Breast epithelium (tissue), 4 donors: ENCODE measurements at places on chromosomes 7 and 10. TPM values are rescaled to one million over a fixed set of nuclear protein-coding genes. Genes with fewer than 3 reads are reported as not detected.
A peak's percentile ranks its signal among the peaks of the same experiment; 100 is the strongest.

Gene C10orf143
- 2.9 TPM for total RNA-seq

Gene ENTPD7
- total RNA-seq = 3.5 TPM

Gene LRRC17
- total RNA-seq = 1.4 TPM

Gene GPR26
- not detected for total RNA-seq

Gene ASB10
- not detected for total RNA-seq

Gene AEBP1
- 145 TPM for total RNA-seq

Gene PNLIP
- not detected for total RNA-seq

Gene AP3M1
- 22.3 TPM for total RNA-seq

Gene PLXDC2
- total RNA-seq = 125 TPM

Gene RAMP3
- total RNA-seq = 76.8 TPM

- no peak overlapping the region for H3K4me3 ChIP-seq
- H3K27me3 ChIP-seq = no peaks in the 10 kb centered on the region
- no peaks in the 10 kb centered on the region for H3K36me3 ChIP-seq
- H3K4me1 ChIP-seq = no peaks in the 10 kb centered on the region
- no peak overlapping the region for H3K27ac ChIP-seq
These were observed 91.2 kb upstream of the RET start for GRCh38 chr10:42985436-42986316.

DNA sequence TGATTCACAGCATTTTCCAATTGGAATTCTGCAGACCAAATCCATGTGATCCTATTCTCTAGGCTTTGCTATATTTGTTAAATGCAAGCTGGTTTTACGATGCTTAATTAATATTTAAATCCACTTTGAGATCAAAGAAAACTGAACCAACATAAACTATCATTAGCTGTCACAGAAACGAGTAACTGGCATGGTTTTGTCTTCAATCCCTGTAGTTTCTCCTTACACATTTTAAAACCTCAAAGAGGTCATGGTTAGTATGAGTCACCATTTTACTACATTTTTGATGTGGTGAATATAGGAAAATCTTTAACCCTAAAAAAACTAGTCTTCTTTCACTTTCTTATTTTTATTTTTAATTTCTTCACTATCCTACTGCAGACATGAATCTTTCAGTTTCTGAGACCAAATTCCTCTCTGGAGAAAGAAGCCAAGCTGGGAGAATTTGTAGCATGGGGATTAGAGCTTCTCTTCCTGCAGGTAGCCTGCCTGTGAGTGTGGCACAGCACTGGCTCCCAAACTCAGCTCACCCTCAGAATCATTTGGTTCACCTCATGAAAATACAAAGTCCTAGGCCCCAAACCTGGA, 8.7 kb upstream of the LIPM start:
- DNase-seq = no peak
- no peak overlapping the region for H3K4me3 ChIP-seq
- H3K36me3 ChIP-seq = no peaks in the 10 kb centered on the region
- no peaks in the 10 kb centered on the region for H3K27me3 ChIP-seq
- no peaks in the 10 kb centered on the region for H3K4me1 ChIP-seq

DNA sequence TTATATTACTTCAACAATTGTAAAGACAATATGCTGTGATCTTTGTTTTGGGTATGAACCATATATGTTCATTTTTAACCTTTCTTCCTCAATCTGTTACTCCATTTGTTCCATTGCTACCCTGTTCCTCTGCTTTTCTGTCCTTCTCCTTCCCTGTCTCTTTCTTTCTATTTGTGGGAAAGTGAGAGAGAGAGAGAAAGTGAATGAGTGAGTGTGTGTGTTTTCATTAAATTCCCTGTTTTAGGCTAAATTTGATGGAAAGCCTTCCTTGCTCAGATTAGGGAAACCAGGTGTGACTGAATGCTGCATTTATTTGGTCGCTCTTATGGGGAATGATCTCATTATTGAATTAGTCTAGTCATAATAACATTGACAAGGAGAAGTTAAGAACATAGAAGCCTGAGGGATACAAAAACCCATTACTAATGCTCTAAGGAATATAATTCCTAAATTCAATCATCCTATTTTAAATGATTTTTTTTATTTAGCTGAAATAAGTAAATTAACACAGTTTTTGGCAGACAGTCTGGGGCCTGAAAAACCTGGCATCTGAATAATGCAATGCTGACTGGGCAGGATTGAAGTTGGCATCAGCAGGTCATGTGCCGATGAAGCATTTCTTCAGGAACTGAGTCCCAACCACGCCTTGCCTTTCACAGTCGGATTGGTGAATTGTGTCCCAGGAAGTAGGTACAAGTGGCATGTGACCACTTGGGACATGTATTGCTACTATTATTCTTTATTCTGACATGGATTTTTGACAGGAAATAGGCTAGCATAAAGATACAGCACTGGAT, 117.6 kb upstream of the LRGUK start:
- no peak overlapping the region for H3K27ac ChIP-seq
- DNase-seq = no peak
- no peaks in the 10 kb centered on the region for H3K4me1 ChIP-seq
- H3K36me3 ChIP-seq = no peaks in the 10 kb centered on the region
- no peak overlapping the region for H3K4me3 ChIP-seq

DNA sequence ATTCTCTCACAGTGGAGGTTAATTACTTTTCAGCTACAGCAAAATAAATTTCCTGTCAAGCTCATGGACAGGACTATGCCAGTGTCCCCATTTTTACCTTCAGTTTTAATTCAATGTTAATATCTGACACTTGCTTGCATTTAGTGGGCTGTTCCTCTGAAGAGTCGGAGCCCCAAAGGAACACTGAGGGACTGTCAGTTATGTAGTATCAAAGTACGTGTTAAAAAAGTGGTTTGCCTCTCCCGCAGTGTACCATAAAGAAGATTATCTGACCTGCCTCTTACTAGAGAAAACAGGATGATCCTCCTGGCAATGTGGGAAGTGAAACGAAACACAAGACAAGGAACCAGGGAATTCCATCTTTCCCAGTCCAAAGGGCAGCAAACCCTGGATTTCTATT, 1010.9 kb upstream of the PHF14 start:
- H3K27me3 ChIP-seq = no peaks in the 10 kb centered on the region
- H3K4me3 ChIP-seq = no peak overlapping the region
- DNase-seq = no peak
- H3K36me3 ChIP-seq = no peaks in the 10 kb centered on the region
- no peaks in the 10 kb centered on the region for H3K4me1 ChIP-seq

DNA sequence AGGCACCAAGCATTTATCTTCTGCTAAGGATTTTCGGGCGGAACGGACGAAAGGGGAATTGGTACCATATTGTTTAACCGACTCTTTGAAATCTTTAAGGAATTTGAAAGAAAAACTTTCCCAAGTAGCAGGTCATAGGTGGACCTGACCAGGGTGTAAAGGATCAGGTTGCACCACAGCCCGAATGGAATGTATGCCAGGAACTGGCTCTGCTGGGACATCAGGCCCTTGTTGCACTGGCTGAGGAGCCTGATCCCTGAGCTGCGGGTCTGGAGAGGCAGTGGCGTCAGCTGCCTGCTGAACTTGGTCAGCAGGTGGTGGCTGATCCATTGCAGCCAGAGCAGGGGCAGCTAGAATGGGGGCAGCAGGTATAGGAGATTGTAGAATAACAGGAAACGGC, 41.4 kb upstream of the AKR1C2 start:
- H3K27ac ChIP-seq = no peak overlapping the region
- H3K36me3 ChIP-seq = no peaks in the 10 kb centered on the region
- H3K27me3 ChIP-seq = no peaks in the 10 kb centered on the region
- no peak overlapping the region for H3K4me3 ChIP-seq

- DNase-seq = no peak
- H3K4me1 ChIP-seq = peaks cover 21% of the 10 kb centered on the region
- peak overlapping the region; percentile 97 for H3K4me3 ChIP-seq
- no peaks in the 10 kb centered on the region for H3K36me3 ChIP-seq
These were observed 851 bp downstream of the KIFBP start for GRCh38 chr10:68989317-68989990.

DNA sequence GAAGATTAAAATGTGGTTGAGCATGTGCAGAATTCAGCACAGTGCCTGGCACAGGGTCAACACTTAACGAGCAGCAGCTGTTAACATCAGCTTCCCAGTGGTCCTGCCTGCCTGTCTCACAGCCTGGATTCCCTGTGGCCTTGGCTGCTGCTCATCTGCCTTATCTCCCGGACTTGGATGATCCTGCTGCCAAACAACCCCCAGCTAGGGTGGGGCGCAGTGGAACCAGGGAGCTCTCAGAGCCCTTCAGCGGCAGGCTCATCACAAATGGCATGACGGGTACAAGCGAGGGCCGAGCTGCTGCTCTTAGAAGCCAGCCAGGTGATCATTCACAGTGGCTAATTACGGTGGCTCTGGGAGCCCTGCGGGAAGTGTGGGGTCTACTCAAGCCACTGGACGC, 13.0 kb upstream of the SMARCD3 start:
- no peak for DNase-seq
- no peaks in the 10 kb centered on the region for H3K4me1 ChIP-seq

- no peak for DNase-seq
- H3K27me3 ChIP-seq = peaks cover 5% of the 10 kb centered on the region
- no peaks in the 10 kb centered on the region for H3K36me3 ChIP-seq
- peak within 1 kb of the TSS; percentile 80 for H3K4me3 ChIP-seq
These were observed at the start of gene KNDC1 for GRCh38 chr10:133159950-133160825. Gene KNDC1 (plus strand): TSS chr10:133160219. CDS start chr10:133160468, 249 bp downstream.

GRCh38 chr10:1063232-1063865, 7.2 kb downstream of the WDR37 start:
- no peaks in the 10 kb centered on the region for H3K4me1 ChIP-seq
- H3K36me3 ChIP-seq = no peaks in the 10 kb centered on the region
- DNase-seq = no peak
- no peak overlapping the region for H3K27ac ChIP-seq
- no peaks in the 10 kb centered on the region for H3K27me3 ChIP-seq

DNA sequence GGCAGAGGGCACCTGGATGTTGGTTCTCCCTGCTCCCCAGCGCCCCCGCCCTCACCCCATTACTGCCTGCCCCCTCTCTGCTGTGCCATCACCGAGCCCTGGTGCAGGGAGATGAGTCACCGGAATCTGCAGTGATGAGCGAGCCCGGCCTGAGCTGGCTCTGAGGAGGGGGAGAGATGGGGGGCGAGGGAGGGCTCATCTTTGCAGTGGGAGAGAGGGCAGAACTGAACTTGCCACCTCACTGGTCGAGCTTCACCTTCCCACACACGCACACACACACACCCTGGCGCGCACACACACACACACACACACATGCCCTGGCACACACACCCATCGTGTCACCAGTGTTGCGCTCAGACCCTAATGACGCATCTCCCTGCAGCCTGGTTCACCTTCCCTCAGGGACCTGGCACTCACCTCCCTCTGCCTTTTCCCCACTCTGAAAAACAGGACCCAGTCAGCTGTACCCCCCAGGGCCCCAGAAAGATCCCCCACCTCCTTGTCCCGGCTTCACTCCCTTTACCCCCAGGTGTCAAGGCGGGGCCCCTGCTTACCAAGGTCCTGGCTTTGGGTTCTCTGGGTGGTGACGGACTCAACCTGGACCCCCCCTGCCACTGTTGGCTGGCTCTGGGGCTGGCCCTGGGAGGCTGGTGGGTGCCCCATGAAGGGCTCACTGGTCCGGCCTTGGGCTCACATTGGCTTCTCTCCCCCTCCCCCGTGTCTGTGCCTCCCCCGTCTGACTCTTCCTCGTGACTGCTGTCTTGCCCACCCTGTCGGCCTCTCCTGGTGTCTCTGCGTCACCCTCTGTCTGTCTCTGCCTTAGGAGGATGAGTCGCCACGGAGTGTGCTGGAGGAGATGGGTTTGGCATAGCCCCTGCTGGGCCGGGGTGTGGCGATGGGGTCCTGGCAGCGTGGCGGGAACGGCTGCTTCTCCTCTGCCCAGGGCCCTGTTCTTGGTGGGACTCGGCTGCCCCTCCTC, 5.4 kb downstream of the VGF start:
- H3K36me3 ChIP-seq = no peaks in the 10 kb centered on the region
- H3K27ac ChIP-seq = no peak overlapping the region
- H3K4me3 ChIP-seq = no peak overlapping the region
- peaks cover 20% of the 10 kb centered on the region for H3K4me1 ChIP-seq

- H3K4me3 ChIP-seq = peak overlapping the region; percentile 62
- no peaks in the 10 kb centered on the region for H3K4me1 ChIP-seq
- peak overlapping the region; percentile 90 for H3K27ac ChIP-seq
- DNase-seq = no peak
These were observed 4.6 kb upstream of the SERPINE1 start for GRCh38 chr7:101121991-101122932.

DNA sequence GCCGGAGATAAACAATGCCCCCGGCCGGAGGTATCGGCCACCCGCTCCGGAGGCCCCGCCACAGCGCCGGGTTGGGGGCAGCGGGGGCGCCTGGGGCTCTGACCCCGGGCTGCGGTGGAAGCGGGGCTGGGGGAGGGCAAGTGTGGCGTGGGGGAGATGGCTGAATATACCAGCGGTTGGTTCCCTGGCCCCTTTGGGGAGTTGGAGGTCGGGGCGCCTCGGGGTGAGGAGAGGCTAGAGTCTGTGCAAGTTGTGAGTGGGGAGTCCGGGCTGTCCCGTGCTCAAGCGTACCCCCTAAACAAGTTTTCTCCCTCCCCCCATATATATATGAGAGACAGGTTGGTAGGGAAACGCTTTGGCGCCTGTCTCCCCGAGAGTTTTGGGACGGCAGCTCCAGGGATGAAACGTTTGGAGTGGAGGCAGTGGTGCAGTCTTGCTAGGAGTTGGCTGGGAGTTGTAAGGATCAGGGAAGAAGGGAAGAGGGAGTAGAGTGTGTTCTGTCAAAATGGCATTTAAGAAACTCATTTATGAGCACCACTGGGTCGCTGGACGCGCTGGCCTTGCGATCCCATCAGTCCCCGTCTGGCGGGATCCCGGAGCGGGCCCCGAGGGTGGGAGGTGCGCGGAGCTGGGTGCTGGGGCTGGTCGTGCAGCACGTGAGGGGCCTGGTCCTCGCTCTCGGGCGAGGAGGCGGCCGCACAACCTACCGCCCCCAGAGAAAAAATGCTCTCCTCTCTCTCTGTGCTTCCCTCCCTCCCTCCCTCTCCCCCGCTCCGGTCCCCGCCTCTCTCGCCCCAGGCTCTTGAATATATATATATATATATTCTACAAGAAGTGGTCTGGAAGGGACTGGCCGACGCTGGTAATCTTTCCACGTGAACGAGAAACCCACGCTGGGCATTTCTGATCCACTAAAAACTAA, 1.1 kb downstream of the TET1 start:
- peak overlapping the region; percentile 82 for H3K4me3 ChIP-seq
- no peaks in the 10 kb centered on the region for H3K4me1 ChIP-seq
- no peaks in the 10 kb centered on the region for H3K27me3 ChIP-seq
